Astrocyte of the hippocampus (primary cell): ENCODE measurements at places on chromosomes 12 and 14.

GRCh38 chr12:32692358-32692757 lies 13.3 kb downstream of the DNM1L start:
- DNase-seq, result no peak

GRCh38 chr12:82187595-82187994 lies 170.6 kb downstream of the CCDC59 start:
- DNase-seq, result no peak

DNA sequence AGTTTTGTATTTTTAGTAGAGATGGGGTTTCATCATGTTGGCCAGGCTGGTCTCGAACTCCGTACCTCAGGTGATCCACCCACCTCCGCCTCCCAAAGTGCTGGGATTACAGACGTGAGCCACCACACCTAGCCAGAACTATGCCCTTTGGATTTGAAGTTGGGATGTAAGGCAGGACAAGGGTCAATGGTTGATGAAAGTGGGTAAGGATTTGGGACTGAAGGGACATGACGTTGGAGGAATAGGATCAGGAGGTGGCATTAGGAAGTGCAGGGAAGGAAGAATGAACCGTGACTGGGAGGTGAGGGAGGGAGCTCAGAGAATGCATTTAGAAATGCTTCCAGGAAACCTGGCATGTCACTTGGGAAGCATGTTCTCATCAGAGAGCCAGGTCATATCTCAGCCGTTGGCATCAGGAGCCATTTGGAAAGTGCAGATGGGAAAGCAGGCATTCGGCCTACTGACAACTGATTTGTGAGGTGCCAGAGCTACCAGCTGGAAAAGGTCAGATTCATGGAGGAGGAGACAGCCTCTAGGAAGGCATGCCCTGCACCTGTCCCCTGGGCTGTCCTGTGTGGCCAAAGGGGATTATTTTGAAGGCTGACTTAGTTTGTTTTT lies 2.2 kb downstream of the CRADD start:
- no peak for DNase-seq

GRCh38 chr12:122362755-122363154 lies 59.7 kb downstream of the CLIP1 start:
- no peak for DNase-seq

DNA sequence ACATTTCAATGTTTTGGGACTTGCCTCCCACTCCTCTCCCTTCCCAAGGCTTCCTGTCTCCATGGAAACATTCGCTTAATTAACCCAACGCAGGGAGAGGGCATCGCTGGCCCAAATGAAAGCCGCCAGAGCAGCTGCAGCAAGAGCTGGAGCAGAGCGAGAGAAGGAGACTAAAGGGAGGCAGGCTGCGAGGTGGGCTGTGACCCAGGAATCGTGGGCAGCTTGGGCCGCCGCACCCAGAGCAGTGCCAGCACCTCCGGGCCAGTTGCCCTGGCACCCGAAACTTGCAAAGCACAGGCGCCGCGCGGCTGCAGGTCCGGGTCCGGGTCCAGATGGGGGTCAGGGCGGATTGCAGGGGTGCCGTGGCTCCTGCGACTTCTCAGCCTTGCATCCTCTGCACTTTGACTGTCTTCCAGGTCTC lies 43.5 kb upstream of the PTPRQ start:
- peak; percentile 66 for DNase-seq

DNA sequence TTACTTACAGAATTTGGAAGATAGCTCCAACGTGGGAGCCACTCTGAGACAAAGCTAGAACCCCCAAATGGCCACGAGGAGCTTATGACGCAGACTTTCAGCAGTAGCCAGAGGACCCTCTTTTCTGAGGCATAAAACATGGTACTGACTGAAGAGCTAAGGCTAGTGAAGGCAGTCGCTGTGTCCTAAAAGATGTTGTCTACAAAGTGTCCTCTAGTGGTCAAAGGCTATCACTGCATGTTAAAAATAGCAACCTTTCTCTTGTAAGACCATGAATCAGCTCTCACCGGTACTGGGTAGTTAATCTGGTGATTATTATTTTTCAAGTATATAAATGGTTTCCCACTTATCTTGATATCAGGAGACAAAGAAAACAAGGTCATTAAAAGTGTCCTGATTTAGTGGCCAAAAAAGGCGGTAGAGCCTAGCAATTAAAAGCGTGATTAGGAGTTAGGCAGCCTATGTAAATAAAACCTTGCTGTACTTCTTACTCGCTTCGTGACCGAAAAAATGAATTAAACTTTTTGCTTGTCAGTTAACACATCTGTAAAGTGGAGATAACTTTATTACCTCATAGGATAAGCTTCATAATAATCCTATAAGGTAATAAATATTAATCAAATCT lies 47.0 kb upstream of the LGR5 start:
- DNase-seq, result peak; percentile 73

DNA sequence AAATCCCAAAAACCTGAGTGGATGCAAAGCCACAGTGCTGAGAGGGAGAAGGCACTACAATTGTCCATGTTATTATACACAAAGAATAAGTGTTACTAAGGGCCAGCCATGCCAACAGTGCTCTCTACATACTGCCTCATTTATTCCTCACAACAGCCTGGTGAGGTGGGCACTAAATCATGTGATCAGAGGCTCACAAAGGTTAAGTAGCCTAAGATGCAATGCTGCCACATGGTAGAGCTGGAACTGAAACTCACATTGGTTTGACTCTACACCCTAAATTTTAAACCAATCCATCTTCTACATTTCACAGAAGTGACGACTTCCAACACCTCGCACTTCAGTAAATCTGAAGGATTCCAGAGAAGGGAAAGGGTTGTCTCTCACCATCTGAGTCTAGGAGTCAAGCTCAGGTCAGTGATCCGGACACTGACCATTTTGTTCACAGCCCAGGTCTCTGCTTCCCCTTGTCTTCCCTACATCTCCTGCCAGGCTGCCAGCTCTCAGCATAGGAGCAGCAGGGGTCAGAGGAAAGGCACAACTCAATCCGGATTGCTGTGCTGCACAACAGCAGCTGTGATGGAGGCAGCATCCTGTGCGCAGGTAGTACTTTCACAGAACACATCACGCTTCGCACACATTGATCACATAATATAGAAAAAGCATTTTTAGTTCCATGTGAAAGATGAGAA lies 29.6 kb downstream of the NID2 start:
- no peak for DNase-seq

GRCh38 chr14:69715725-69716477 lies 51.0 kb upstream of the SRSF5 start:
- DNase-seq, result peak; percentile 92

- no peak for DNase-seq
Observed at GRCh38 chr12:113900716-113901115, 65.4 kb downstream of the RBM19 start.

- DNase-seq, result peak; percentile 84
Observed at GRCh38 chr14:50955373-50956043, 11.2 kb upstream of the PYGL start.

- DNase-seq, result peak; percentile 41
Observed at GRCh38 chr14:92877757-92878431, 45.1 kb upstream of the CHGA start.

DNA sequence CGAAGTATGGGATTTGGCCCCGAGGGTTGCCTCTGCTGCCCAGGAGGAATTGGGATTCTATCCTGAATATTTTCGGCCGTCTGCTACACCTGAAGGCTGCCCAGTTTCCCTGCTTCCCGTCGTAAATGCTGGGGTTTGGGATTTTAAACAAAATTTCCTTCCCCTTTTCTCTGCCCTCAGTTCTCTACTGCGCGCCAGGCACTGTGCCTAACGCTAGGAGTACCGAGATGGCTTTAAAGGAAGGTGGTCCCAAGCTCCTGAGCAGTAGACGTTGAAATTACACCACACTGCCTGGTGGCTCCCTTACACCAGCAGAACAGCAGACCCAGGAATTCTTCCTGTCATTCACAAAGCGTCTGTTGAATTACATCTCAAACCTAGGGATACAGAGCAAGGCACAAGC lies 566 bp upstream of the PRDM4 start:
- no peak for DNase-seq

DNA sequence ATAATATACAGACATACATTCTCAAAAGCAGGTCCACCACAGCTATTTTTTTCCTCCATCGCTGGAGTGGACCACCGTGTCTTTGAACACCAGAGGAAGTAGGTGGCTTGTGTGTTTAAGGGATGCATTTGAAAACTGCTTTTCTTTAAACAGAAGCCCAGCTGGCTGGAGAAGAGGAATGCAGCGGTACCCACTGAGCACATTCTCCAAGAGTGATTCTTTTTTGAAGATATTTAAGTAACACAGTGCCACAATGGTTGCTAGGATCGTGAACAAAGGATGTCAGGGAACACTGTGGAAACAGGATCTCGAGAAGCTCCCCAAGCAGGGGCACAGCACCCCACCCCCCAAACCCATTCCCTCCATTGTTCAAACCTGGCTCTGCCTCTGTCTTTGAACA lies 286.6 kb upstream of the PWP1 start:
- DNase-seq, result peak; percentile 84

DNA sequence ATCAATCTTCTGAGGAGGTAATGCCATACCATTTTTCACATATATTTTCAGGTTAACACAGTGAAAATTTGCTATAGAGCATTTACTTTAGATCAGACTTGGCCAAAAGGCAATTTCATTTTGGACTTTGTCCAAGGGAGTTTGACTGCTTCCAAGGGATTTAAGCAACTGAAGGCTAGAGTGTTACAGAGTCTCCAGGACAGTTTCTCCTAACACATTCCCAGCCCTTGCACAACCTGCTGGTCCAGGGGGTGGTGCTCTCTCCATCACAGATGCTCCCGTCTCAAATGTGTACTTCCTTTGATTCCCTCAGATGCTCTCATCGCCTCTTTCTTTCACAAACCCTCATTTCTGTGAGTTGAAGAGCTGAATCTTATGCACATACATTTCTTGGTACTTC lies 143.1 kb downstream of the TPH2 start:
- peak; percentile 25 for DNase-seq

DNA sequence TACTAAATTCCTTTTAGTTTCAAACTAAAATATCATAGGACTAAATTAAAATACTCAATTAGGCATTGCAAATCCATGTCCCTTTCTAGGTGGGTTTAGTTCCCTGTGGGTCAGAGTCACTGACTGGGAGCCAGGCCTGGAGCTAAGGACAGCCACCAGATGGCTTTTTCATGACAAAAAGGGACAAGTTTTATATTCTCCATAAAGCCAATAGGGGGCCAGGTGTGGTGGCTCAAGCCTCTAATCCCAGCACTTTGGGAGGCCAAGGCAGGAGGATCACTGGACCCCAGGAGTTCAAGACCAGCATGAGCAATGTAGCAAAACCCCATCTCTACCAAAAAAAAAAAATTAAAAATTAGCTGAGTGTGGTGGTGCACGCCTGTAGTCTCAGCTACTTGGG lies 35.4 kb upstream of the EIF5 start:
- DNase-seq, result no peak

DNA sequence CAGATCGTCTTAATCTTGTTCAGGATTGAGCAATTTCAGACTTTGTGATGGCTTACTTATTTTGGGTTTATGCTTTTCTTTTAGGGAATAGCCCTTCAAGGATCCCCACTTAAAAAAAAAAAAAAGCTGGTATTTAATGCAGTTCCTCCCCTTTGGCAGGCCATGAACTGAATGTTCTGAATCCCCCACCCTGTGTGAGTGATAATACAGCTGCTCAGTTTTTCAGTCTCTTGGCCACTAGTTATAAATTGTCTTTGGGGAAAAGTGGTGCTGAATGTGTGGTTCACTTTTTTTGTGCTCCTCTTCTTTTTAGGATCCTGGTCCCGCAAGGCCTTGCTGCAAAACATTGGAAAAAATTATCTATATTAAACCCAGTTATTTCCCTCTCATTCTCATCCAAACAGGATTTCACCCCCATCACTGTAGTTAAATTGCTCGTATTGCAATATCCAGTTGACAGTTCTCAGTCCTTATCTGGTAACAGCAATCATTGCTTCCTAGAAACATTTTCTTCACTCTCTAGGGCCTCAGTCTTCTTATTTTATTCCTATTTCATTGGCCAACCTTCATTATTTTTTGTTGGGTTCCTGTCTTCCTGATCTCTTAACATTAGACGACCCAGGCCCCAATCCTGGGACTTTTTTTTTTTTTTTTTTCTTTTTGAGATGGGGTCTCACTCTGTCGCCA lies 73.1 kb upstream of the PAWR start:
- no peak for DNase-seq

- DNase-seq, result no peak
Observed at GRCh38 chr12:93154753-93155480, 222.8 kb upstream of the NUDT4 start.

GRCh38 chr12:65430006-65430405 lies 151.5 kb downstream of the MSRB3 start:
- no peak for DNase-seq

GRCh38 chr12:121250359-121250758 lies 40.4 kb downstream of the P2RX4 start:
- DNase-seq, result no peak

DNA sequence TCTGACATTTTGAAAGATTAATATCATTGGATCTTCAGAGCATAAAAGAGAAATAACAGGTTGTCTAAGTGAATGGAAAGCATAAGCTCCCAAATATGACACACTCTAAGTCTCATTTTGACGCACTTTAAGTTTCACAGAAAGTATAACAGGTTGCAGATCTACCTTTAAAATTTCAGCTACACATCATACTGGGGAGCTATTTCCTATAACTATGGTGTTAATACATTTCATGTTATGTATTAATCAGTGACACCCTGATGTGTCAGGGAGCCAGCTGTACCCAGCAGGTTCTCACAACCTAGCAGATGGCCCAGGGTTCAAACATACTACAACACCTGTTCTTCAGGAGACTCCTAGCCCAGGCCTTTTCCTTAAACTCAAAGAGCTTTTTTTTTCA lies 31.1 kb upstream of the TMX1 start:
- DNase-seq, result no peak

GRCh38 chr12:122183588-122183940 lies 641 bp downstream of the LRRC43 start:
- DNase-seq, result no peak

DNA sequence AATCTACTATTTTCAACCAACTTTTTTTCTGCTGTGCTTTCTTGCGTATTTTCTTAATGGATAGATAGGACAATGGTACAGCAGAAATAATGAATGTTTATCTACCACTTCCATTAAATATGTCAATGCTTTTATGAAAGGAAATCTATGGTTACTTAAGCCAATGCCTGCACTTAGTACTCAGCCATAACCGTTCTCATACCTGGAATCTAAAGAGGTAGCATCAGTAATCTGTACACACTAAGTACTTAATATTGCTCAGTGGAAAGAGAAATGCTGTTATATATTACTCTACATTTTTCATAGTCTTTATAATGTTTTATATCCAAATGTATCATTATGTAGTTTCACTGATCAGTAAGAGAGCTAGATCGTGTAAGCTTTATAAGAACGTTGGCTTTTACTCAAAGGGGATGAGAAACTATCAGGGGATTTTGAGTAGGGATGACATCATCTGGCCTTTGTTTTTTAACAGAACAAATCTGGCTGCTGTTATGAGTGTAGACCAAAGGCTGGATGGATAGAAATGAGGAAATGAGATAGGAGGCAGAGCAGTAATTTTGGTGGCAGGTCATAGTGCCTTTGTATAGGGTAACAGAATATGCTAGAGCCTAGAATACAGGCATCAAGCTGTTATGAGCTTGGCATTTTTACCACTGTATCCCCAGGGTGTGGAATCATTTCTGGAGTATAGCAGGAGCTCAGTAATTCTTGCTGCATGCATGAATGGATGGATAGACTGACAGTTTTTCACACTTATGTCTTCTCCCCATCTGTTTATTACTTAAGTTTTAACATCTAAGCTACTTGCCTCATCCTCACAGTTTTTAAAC lies 34.0 kb downstream of the ALG10B start:
- no peak for DNase-seq
